ENCODE measurements at places on chromosomes 16 and 17. TPM values are rescaled to one million over a fixed set of nuclear protein-coding genes. Genes with fewer than 3 reads are reported as not detected.

Gene FGF11
- total RNA-seq: 6.9 TPM

Gene GNAO1
- 1.5 TPM for total RNA-seq

Gene KRTAP4-3
- total RNA-seq: not detected

Gene ATP1B2
- 0.33 TPM for total RNA-seq

Gene SRCIN1
- total RNA-seq: 0.72 TPM

Gene MMP25
- total RNA-seq: 0.91 TPM

Gene TMIGD1
- total RNA-seq: not detected

Gene SLC13A2
- total RNA-seq: not detected

Gene ASPHD1
- total RNA-seq: 3.2 TPM

Gene PAQR4
- 31.2 TPM for total RNA-seq

Gene SMIM36
- total RNA-seq: not detected

Gene TMEM92
- total RNA-seq: 0.23 TPM

Gene C16orf92
- total RNA-seq: not detected

Gene KCNJ18
- total RNA-seq: not detected

DNA sequence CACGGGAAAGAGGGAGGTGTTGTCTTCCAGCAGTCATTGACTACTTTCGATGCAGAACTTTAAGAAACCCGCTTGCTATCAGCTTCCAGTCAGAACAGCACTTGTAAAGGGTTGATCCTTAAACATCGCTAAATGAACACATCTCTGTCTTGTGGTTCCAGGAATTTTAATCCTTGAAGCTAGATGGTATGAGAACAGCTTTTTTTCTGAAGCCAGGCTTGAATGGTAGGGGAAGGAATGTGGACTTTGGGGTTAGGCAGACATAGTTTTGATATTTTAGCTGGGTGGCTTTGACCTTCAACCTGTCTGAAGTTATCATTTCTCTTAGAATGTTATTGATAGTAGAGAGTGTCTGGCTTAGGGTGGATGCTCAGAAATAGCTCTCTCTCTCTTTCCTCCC lies 81.1 kb downstream of the RGS9 start:
- no peak for DNase-seq

DNA sequence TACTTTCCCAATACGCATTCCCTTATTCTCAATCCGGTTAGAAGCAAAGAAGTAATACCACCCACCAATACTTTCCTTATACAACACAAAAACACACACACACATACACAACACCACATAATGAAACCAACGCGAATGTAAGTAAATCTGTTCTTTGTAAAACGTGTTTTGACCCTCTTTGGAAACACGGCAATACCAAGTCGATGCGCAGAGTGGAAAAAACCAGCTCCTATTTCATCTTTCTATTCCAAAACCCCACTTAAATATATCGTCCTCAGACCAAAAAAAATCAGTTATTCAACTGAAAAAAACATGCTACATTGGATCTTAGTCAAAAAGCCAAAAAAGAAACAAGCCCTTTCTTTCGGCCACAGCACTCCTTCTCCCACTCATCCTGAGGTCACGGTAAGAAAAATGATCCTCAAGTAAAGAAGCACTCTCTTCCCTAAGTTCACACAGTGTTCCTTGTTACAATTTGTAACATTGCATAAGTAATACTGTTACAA lies 31.0 kb upstream of the ARL4D start:
- peak; percentile 62 for DNase-seq

- no peak for DNase-seq
Measured at GRCh38 chr16:88888461-88889387, 22.3 kb upstream of the PABPN1L start.

GRCh38 chr16:56401482-56401881 lies 23.9 kb downstream of the AMFR start:
- DNase-seq: peak; percentile 28

- no peak for DNase-seq
Measured at GRCh38 chr17:82640036-82640435, 8.2 kb downstream of the WDR45B start.

GRCh38 chr16:1743376-1744337 lies 27.7 kb downstream of the NME3 start:
- no peak for DNase-seq

GRCh38 chr16:12573300-12573699 lies 230.4 kb downstream of the CPPED1 start:
- DNase-seq: no peak

DNA sequence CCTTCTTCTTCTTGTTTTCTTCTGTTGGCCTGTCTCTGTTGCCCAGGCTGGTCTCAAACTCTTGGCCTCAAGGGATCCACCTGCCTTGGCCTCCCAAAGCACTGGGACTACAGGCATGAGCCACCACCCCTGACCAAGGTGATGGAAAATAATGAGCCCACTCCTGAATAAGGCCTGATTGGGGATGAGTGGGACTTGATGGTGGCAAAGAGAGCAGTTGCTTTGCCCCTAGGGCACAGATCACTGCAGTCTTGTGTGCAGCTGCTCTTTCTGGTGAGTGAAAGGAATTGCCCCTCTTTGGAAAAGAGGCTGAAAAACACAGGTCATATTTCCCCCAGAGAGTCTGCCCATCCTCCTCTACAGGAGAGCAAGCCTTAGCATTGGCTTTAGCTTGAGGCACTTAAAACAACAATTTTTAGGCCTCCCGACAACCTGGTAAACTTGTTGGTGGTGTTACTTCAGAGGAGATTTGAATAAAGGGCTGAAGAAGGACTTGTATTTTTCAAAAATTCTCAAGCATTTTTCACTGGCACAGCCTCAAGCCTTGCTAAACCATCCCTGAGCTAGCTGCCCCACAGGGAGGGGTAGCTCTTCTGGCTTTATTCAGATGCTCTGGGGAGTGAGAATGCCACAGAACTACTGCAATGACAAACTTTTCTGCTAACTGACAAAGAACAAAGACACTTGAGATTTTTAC lies 6.1 kb upstream of the PDP2 start:
- DNase-seq: peak; percentile 54

DNA sequence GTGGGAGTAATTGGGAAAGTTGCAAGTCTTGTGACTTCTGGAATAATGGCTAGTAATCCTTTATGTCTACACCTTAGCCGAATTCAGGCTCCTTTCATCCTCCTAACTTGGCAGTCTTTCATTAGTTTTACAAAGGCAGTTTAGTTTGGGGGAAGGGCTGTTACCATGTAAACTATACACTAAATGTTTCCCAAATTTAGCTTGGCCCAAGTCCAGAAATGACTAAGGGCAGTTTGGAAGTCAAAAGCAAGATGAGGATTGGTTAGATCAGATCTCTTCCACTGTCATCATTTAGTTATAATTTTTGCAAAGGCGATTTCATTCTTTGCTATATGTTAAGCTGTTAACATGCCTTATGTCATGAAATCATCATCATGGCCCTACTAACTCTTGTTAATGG lies 115.4 kb upstream of the CACNG3 start:
- DNase-seq: no peak

GRCh38 chr17:81858170-81858966 lies 2.0 kb downstream of the P4HB start:
- DNase-seq: no peak

DNA sequence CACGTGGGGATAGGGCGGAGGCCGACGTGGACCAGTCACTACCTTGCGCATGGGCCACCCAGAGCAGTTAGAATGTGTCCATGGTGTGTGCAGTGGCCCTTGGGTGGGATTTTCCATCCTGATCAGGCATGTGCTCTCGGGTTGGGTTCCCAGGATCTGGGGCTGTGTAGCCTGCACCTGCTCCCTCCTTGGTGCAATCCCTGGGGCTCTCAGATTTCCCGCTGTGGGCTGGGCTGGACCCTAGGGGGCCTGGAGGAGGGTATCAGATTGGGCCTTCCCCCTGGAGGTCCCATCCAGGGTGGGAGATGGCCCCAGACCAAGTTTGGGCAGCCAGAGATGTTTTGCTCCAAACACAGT lies 1.3 kb downstream of the SMTNL2 start:
- no peak for DNase-seq

DNA sequence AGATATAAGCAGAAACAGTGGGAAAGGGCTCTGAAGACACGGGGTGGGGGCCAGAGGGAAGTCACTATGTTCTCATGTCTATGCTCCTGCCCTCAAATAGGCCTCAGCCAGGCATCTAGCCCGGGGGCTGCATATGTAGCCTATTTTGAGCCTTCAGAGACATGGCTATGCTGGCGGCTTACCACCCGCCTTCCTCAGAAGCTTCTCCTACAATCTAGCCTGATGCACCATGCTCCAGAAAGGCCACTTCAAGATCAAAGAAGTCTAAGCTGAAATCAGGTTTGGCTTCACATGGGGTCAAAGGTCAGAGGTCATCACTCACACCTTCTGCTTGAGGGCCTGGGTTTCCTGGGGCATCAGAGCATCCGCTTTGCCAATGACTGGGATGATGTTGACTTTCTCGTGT lies 1.6 kb downstream of the SEPTIN1 start:
- no peak for DNase-seq

GRCh38 chr17:21292867-21293830 lies 8.6 kb downstream of the MAP2K3 start:
- DNase-seq: no peak

DNA sequence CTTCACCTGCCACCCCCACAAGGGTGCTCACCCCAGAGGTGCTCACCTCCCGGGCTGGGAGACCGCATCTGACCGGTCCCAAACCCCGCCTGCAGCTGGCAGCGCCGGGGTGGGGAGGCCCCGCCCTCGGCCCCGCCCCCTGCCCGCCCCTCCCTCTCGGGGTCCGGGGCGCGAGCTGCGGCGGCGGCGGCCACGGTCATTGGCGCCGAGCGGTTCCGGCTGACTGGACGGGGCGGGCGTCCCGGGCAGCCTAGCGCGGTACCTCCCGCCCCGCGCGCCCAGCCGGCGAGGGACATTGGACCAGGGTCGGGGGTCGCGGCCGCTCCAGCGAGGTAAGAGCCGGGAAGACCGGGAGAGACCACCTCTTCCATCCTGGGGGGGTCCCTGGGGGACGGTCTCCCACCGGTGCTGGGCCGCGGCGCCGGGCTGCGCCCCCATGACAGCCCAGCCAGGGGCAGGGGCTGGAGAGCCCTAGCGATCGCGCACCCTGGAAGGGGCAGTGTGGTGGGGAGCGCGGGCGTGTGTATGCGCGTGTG lies at the start of gene CACNG5:
TSS of gene CACNG5 (plus strand) at position 199 of the 536 bp plus-strand sequence. CDS start 42,216 bp downstream, outside the sequence.
- DNase-seq: no peak

- no peak for DNase-seq
Measured at GRCh38 chr17:51107778-51108177, 12.9 kb downstream of the SPAG9 start.

- no peak for DNase-seq
Measured at GRCh38 chr16:31440516-31441184, 1.9 kb downstream of the ZNF843 start.

GRCh38 chr17:385836-386140 lies 33.2 kb upstream of the RPH3AL start:
- no peak for DNase-seq

- DNase-seq: peak; percentile 64
Measured at GRCh38 chr16:50635505-50636392, 45.4 kb downstream of the SNX20 start.

DNA sequence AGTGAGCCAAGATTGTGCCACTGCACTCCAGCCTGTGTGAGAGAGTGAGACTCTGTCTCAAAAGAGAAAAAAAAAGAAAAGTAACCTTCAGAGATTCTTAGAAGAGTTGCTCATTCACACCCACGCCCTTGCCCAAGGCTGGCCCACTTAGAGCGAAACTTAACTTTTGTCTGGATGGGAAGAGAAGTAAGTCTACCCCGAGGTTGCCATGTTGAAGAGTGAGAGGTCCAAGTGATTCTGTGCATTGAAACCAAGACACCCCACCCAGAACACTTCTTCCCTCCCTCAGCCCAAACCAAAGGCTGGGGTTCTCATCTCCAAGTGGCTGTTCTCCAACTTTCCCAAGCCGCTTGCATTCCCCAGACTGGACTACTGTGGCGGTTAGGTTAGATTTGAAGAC lies 2.4 kb upstream of the CISD3 start:
- DNase-seq: peak; percentile 92

DNA sequence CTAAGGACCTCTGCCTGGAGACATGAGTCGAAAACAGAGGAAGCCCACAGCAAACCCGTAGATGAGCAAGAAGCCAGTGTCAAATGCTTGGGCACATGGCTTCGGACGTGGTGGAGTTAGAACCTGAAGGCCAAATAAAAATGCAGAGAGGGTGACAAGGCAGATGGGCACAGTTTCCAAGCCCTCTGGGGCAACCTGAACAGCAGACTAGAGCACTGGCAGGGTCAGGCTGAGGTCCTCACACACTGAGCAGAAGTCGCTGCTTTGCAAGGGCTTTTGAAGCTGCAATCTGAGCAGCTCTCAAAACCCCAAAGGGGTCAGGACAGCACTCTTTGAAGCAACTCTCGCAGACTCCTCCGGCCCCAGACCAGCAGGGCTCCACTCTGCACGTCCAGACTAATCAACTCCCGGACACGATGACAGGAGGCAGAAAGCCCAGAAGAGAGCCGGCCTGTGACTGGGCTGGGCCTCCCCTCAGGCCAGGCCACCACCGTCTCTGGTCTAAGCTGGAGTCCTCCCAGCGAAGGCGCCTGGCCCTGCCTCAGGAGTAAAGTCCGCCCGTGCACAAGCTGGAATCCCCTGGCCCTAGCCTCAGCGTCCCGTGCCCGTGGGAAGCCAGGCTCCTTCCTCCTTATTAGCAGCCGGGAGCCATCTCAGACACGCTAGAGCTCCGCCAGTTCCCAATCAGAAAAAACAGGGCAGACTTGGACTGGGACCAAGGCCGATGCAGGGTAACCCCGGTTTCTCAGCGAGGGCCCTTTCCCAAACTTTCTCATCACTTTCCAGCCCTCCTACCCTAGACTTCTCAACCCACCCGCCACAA lies 924 bp downstream of the SMARCD2 start:
- peak; percentile 36 for DNase-seq

- DNase-seq: no peak
Measured at GRCh38 chr16:16042076-16042475, 92.7 kb downstream of the ABCC1 start.

DNA sequence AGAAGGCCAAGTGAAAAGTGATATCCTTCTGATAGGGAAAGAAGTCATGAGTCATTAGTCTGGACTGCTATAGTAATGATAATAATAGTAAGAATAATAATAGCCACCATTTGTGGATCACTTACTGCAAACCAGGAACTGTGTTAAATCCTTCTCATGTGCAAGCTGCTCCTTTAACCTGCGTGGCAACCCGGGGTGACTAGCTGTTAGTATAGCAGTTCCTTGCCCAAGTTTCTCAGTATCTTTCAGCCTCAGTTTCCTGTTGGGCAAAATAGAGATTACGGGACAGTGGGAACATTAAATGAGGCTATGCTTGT lies 129.5 kb downstream of the CDH13 start:
- DNase-seq: no peak

DNA sequence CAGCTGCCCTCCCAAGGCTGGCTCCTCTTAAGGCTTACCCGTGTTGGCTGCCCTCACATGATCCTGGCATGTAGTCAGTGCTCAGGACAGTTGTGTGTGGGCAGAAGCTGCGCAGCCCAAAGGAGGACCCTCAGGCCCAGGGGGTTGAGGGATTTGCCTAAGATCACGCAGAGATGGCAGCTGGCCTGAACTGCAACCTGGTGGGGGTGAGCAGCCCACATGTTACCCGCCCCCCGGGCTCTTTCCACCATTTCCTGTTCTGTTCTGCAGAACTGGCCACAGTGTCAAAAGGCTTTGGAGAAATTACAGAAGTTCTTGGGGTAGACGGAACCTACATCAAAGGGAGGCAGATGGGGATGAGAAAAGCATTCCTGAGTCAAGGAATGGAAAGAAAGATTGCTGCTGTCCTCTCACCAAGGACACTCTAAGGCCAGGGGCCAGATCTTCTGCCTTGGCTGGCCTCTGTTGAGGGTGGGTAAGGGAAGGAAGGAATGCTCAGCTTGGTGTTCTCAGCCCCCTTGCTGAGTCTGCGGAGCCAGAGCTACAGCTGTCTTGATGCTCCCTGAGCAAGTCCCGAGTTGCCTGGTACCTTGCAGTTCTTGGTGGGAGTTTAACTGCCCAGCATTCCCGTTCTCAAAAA lies 53.0 kb downstream of the EPN2 start:
- no peak for DNase-seq
